ENCODE measurements at places on chromosomes 13 and 19.

- DNase-seq: no peak
Observed at GRCh38 chr13:46831588-46832194, 34.7 kb upstream of the ESD start.

DNA sequence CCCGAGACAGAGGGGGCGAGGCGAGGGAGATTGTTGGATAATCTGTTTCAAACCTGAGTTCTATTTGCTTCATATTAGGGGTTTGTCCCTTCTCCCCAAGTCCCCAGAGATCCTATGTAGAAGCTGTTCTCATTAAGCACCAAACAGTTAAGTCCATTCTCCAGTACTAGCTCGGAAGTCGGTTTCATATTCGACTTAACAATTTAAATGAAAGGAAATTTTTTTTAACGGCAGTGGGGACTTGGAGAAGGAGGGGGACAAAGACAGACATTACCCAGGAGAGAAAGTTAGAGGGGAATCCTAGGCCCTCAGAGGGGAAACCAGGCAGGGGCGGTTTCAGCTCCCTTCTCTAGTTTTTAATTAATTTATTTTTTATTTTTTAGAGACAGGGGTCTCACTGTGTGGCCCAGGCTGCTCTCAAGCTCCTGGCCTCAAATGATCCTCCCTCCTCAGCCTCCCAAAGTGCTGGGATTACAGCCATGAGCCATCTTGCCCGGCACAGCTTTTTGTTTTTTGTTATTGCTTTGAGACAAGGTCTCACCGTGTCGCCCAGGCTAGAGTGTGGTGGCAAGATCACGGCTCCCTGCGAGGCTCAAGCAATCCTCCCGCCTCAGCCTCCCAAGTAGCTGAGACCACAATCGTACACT is 13.7 kb upstream of the TLE2 start:
- no peak for DNase-seq

DNA sequence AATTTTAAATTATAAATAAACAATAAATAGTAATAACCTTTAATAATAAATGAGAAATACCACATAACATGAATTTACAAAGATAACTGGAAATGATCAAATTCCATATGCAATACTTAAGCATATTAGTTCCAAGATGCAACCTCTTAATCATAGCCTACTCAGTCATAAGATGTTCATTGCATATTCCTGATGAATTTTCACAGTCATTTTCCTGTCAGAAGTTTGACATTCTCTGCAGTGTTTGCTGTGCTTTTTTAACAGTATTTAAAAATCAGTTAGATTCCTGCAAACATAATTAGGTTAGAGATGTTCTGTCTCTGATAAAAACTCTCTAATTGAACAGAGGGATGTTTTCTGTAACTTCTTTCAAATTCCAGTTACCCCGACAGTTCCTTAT is 28.6 kb upstream of the HTR2A start:
- DNase-seq: no peak

DNA sequence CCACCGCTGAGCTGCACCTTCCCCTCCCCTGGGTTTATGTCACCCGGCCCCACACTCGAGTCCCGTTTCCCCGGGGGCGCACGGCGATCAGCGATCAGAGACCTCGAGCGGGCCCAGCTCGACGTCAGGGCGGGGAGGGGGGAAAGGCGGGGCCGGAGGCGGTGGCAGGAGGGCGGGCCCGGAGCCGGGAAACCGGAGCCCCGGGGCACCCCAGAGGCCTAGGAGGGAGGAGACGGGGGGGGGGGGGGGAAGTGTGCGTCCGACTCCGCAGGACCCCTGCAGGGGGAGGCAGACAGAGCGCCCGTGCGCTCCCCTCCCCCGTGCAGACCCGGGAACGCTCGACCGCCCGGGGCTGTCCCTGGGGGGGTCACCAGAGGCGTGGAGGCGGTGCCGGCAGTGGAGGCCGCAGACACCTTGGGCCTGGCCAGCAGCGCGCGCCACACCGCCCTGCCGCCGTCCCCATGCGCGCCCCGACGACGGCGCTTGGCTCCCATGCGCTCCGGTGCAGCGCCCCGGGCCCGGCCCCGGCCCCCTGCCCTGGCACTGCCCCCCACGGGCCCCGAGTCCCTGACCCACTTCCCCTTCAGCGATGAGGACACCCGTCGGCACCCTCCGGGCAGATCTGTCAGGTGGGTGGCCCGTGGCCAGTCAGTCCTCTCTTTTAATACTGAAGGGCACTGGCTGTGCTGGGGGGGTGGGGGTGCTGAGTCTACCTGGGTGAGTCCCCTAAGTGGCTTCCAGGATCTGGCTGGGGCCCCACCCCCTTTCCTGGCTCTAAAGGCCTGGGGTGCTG is 11.8 kb downstream of the PDE4A start:
- DNase-seq: no peak

DNA sequence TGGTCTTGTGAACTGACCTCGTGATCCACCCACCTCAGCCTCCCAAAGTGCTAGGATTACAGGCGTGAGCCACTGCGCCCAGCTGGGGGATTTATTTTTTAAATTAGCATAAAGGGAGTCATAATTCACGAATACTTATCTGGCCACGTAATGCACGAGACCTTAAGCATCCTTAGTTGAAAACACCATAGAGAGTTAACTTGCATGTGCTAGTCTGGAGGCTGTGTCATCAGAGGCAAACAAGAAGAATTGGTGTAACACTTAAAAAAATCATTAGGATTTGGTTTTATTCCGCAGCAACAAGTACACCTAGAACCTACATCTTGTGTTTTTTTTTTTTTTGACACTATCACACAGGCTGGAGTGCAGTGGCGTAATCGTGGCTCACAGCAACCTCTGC is 19.1 kb downstream of the KLF5 start:
- no peak for DNase-seq

Data from T1000 (cell line).